ENCODE measurements at places on chromosomes 16 and 17. TPM values are rescaled to one million over a fixed set of nuclear protein-coding genes. Genes with fewer than 3 reads are reported as not detected.

GJC1 gene
- 42.7 TPM for total RNA-seq

SLC12A4 gene
- total RNA-seq, result 17.3 TPM

MEOX1 gene
- total RNA-seq, result not detected

DNA sequence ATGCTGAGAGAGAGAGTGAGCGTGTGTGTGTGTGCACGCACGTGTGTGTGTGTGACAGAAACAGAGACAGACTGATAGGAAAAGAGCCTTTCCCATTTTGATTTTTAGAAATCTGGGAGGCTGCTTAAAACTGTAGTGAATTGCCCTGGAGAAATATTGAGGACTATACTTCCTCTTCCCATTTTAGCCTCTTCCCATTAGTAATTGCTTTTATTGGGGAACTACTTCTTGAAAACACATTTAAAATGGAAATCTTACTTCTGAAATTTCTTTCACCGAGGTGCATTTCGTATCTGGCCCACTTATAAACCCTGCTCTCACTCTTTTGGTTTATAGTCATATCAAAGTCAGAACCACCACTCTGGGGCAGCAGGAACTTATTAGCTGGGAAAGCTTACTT lies 47.1 kb downstream of the NUP93 start:
- no peak for DNase-seq

GRCh38 chr16:23298290-23298915 lies 3.7 kb upstream of the SCNN1B start:
- DNase-seq, result no peak

All from HT1080 (cell line).